ENCODE measurements at places on chromosomes 13 and 19.

- DNase-seq, result no peak
Measured at GRCh38 chr19:38545596-38545995, 72.2 kb downstream of the MAP4K1 start.

- no peak for DNase-seq
Measured at GRCh38 chr19:42028304-42029216, 34.5 kb upstream of the ATP1A3 start.

GRCh38 chr19:18839465-18840287, 7.9 kb downstream of the UPF1 start:
- DNase-seq, result no peak

- no peak for DNase-seq
Measured at GRCh38 chr19:11365557-11366117, 8.8 kb upstream of the SWSAP1 start.

- no peak for DNase-seq
Measured at GRCh38 chr13:43304945-43305344, 281.6 kb downstream of the DNAJC15 start.

GRCh38 chr13:98460516-98460915, 116.4 kb downstream of the STK24 start:
- DNase-seq, result no peak

DNA sequence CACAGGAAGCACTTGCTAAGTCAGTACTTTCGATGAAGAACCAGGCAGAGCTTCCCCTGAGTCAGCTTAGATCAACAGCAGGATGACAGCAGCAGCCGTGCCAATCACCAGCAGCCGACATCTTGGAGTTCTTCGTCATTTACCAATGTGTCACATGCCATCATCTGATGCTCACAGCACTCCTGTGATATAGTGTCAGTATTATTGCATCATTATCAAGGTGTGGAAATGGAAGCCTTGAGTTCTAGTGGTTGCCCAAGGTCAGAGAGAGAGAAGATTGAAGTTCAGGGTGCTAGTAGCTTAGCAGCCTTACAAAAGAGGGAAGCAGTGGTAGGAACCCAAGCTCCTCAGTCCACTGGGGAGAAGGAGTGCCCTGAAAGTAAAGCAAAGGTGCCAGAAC, 331.5 kb downstream of the ZNF536 start:
- DNase-seq, result no peak

- no peak for DNase-seq
Measured at GRCh38 chr19:16496613-16496983, 404 bp downstream of the C19orf44 start.

DNA sequence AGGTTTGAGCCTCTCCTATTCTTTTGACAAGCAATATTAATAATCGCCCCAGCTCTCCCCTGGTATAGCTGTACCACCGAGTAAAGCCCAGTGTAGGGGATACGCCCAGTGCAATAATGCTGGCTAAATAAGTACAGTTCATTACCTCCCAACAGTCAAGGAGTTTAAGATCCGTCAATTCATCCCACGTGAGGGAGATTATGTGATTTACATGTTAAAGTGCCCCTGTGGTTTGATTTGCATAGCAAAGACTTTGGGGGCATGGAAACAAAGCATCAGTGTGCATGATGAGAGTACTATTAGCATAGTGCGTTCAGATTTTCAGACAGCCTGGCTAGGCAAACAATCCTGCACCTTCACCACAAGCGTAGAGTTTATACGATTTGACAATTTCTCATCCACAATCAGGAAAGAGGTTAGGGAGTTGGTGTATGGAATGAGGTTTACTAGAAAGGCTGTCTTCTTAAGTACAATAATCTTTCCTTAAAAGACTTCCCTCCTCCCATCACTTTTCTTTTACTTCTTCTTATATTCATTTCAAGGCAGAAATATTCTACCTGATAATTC, 754.0 kb downstream of the DIAPH3 start:
- DNase-seq, result no peak

DNA sequence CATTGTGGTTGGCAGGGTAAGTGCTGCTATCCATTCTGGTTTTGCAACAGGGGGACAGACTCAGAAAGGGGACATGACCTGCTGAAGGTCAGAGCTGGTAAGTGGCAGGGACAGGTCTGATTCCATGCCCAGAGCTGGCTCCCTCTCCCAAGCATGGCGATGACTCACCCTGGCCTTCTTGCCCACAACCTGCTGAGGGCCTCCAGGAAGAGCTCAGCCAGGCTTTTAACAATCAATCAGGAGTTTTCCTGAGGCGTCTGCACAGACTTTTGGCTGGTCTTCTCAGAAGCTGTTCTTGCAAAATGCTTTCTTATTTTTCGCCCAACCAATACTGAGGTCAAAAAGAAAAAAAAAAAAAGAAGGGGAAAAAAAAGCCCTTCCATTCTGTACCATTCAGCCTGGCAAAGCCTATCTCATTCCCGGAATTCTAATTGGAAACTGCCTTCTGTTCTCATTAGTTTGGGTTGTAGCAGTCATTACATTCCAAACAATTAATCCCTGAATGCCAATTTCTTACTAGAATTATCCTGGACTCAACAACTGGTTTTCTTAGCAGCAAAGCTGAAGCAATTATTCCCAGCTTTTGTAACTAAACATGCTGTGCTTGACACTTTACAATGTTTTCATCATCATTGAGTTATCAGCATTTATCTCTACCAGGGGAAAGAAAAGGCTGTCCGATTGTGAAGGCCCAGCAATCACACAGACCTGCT, 17.7 kb downstream of the SIAH3 start:
- DNase-seq, result no peak

- DNase-seq, result peak; percentile 64
Measured at GRCh38 chr13:52455677-52456041, 381 bp downstream of the CKAP2 start.

DNA sequence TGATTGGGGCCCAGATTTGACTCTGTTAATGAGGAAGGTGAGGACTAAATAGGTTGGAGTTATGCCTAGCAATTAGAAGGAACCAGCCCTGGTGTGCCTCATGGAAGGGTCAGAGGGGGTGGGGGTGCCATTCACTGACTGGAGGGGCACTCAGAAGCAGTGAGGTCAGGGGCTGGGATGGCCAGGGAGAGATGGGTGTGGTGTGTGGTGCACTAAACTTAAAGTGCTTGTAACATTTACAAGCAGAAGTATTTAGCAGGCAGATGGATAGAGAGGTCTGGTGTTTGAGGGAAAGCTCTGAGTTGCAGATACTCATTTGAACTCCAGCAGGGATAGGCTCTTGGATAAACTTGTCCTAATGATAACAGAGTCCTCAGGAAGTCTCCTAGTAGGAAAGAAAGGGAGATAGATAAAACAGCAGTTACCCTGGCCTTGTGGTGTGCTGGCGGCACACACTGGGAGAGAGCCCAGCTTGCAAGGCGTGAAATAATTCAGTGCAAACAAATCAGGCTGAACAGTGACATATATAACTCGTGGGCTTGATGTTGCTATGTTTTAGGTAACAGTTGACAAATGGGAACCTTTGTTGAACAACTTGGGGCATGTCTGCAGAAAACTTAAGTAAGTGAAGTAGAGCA, 20.0 kb upstream of the UPF3A start:
- DNase-seq, result no peak

- no peak for DNase-seq
Measured at GRCh38 chr19:35090506-35091214, 25.0 kb upstream of the FXYD3 start.

DNA sequence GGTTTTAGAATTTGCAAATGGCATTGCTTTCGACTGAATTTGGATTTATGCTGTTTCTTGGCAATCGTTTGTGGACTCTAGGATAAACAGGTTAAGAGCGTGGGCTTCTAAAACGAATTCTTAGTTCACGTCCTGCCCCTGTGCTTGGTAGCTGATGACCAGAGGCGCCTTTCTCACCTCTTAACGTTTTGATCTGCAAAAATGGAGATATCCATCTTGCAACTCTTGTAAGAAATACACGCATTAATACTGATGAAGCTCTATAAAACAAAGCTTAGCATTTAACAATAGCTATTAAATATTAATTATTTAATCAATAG, 580 bp upstream of the KATNAL1 start:
- DNase-seq, result no peak

DNA sequence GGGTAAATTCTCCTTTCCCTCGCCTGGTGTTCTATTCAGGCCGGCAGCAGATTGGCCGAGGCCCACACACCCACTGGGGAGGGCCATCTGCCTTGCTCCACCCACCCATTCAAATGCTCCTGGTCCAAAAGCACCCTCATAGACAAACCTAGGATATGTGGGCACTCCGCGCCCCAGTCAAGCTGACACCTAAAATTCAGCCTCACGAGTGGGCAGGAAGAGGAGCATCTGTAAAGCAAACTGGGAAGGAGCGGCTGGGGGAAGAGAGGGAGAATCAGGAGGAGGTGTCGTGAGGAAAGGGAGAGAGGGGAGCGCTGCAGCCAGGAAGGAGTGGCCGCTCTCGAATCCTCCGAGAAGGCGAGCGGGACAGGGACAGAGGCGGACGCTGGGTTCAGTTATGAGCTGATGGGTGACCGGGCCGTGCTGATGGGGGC, 136.9 kb downstream of the USP12 start:
- no peak for DNase-seq

DNA sequence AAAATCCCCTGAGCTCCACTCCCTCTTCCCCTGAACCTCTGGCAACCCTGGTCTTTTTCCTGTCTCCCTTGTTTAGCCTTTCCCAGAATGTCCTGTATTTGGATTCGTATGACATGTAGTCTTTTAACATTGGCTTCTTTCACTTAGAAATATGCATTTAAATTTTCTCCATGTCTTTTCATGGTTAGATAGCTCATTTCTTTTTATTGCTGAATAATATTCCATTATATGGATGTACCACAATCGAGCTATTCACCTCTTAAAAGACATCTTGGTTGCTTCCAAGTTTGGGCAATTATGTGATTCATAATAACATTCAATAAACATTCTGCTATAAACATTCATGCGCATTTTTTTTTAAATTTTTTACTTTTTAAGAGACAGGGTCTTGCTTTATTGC, 99.6 kb upstream of the ZNF536 start:
- DNase-seq, result no peak

GRCh38 chr19:6778386-6778785, 5.9 kb downstream of the VAV1 start:
- DNase-seq, result no peak

- DNase-seq, result no peak
Measured at GRCh38 chr13:97226013-97226412, 3.9 kb downstream of the MBNL2 start.

GRCh38 chr13:53417601-53418000, 389.0 kb downstream of the OLFM4 start:
- DNase-seq, result no peak

- no peak for DNase-seq
Measured at GRCh38 chr13:30972888-30973377, 40.5 kb downstream of the TEX26 start.

- DNase-seq, result no peak
Measured at GRCh38 chr13:51647067-51647466, 62.8 kb downstream of the WDFY2 start.

DNA sequence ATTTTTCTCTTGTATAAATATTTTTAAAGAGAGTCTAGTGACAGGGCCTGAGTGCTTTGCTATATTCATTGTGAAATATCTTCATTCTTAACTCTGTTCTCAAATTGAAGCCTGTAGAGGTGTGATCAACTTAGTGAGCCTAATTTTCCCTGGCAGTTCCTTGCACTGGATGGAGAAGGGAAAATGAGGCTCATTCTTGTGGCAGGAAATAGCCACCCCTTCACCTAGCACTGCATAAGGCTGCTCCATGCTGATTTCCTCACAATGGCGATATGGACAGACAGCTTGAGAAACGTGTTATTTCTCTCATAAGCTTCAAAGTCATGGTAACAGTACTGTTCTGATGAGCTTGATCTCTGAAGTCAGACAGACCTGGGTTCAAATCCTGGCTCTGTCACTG, 146.2 kb downstream of the AKAP11 start:
- DNase-seq, result no peak

GRCh38 chr13:111508164-111508870, 187.9 kb downstream of the TEX29 start:
- no peak for DNase-seq

DNA sequence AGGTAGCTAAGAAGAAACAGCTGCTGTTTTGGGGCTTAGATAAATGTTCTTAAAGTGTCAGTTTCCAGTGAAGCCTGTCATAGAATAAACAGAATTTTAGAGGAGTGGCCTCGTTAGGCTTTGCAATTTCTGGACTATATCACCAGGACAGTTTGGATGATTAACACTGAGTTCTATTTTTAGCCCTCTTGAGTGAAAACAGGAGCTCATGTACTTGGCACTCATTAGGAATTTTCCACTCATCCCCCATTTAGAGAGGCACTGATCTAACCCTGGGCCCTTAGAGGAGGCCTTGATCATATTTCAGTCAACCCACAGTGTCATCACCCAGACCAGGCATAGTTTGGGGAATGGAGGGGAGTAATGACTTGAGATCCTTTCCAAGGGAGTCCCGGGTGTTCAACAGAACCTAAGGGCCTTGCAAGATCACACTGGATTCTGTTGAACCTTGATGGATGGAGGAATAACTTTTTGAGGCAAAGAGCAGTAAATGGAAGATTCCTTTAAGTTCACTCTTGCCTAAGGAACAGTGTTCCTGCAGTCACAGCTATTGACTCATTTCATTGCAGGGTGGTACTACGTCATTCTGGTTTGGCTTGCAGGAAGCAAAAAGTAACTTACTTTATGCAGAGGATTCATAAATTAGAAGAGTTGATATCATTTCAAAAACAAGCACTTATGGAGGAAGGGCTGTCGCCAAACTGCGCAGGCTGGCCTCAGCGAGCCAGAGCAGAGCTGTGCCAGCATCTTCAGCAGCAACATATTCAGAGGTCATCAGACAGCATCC, 160.2 kb downstream of the SLC7A1 start:
- no peak for DNase-seq

DNA sequence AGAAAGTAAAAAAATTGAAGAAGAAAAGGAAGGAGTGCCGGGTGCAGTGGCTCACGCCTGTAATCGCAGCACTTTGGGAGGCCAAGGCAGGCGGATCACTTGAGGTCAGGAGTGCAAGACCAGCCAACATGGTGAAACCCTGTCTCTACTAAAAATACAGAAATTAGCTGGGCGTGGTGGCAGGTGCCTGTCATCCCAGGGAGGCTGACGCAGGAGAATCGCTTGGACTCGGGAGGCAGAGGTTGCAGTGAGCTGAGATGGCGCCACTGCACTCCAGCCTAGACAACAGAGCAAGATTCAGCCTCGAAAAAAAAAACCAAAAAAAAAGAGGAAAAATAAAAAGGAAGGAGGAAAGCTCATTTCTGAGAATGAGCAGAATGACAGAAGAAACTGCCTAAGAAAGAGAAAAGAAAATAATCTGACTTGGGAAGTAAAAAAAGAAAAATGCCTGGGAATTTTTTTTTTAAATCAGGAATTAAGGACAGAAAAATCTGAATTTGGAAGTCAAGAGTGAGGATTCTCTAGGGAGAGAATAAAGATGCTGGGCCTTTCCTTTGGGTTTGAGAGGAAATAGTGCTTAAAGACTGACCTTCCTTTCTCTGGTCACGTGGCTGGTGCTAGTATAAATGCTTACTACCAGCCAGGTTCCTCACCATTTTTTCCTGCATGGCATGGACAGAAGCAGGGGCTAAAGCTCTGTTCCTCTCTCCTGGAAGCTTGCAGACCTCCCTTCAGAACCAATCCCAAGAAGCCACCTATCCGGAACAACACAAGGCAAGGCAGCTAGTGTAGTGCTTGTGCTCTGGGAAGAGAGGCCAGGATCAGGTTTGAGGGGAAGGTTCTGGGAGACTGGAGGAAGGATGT, at the start of gene FFAR2:
TSS of gene FFAR2 (plus strand) at position 652 of the 864 bp plus-strand sequence. CDS start 1,458 bp downstream, outside the sequence.
- no peak for DNase-seq

GRCh38 chr13:34547929-34548328, 394.1 kb upstream of the NBEA start:
- DNase-seq, result no peak
